ENCODE measurements at places on chromosomes 16 and 17.

DNA sequence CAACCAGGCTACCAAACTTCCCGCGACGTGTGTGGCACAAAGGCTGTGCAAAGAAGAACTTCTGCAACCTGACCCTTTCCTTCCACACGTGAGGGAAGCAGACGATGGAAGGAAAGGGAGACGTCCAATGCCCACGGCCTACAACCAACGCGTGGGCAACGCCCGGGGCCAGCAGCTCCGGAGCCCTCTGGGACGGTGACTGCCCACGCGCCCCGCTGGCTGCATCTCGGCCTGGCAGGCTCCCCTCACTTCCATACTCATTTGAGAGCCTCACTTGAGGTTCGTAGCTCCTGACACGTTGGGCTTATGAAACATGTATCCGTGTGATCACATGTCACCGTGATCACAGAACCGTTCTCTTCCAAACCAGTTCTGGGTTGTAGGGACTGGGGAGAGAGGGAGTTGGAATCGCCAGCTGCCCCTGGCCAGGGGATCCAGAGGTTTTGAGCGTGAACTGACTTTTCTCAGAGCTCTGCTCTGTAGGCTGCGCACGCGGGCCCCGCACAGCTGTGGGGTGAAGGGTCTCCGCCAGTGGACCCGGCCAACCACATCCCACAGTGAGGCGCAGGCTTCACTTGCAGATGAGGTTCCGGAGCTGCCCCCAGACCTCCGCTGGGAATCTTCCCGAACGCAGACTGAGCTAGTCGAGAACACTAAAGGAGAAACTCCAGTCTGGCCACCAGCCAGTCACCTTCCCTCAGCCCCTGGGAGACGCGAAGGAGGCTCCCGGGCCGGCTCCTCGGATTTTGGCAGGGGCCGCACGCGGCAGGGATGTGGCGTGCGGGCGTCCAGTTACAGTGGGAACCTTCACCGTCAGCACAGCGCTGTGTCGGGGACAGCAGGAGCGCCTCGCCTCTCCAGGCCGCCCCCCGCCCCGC, 1.0 kb downstream of the LMF1 start:
- DNase-seq: no peak

DNA sequence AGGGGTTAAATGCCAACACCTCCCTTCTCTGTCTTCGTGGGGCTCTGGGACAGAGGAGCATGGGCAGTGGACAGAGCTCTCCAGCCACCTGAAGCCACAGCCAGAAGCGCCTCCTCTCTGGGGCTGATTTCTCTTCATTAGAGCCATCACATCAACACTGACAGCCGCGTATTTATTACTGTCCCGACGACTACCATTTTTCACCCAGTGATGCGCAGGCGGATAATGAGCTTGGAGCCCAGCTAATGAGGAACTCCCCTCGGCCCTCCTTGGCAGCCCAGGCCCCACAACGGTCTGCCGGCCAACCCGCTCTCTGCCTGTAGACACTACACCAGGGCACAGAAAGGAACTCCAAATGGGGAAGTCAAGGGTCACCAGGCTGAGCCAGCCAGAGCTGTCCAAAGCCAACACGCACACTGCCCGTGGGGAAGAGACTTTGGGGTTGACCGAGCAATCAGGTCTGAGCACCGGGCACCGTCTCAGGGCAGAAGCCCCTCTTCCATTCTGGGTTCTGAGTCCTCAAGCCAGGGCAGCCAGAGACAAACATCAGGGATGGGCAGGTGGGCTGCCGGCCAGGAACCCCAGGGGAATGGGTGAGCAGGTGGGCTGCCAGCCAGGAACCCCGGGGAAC, 13.2 kb downstream of the SDK2 start:
- no peak for DNase-seq

- DNase-seq: no peak
These were observed 69.2 kb downstream of the SDR42E1 start for GRCh38 chr16:81942007-81942601.

DNA sequence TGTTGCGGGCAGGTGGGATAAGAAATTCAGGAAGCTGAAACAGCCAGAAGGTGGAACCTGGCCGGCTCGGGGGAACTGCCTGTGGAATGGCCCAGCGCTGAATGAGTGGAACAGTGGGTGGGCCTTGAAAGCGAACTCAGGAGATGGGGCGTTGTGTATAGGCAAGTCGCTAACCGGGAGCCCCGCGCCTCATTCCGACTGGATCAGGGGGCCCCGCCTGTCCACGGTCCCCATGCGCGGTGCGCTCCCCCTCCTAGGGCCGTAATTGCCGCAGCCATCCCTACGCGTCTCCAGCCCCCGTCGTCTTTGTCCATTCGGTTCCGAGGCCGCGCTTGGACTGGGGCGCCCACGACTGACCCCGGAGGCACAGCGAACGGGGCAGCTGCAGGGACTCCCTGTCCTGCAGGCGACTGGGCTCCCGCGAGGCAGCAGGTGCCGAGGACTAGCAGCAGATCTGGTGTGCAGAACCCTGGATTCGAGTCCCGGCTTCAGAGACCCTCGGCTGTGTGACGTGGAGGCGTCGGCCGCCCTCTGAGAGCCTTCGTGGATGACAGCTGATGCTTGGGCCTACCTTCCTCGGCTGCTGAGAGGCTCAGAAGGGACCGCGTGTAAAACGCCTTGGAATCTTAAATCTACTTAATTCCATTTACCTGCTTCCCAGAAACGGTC, 10.9 kb upstream of the CA4 start:
- no peak for DNase-seq

DNA sequence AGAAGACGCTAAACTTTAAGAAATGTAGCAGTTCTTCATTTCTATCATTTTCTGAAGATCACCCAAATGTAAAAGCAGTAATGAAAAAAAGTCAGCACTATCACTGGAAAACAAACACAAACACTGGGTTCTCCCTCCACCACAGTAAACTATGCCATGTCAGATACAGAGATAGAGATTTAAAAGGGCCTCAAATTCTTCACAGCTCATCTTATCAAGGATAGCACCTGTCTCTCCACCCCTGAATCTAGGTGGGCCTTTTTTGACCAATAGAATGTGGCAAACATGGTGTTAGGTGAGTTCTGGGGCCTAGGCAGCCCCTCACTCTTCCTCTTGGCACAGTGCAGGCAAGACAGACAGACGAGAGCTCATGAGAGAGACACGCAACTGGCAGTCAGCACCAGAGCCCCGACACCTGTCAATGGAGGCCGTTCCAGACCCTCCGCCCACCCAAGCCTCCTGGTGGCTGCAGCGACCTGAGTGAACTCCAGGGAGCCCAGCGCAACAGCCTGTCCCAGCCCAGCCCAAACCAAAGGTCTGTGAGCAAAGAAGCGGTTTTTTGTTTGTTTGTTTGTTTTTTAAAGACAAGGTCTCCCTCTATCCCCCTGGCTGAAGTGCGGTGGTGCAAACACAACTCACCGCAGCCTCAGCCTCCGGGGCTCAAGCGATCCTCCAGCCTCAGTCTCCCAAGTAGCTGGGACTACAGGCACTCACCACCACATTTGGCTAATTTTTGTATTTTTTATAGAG, 79.8 kb downstream of the TBC1D16 start:
- no peak for DNase-seq

GRCh38 chr16:24950275-24950674, 64.9 kb downstream of the ARHGAP17 start:
- DNase-seq: no peak

- no peak for DNase-seq
These were observed 20.1 kb downstream of the HSD17B2 start for GRCh38 chr16:82055117-82055516.

- DNase-seq: no peak
These were observed 217.8 kb upstream of the PMFBP1 start for GRCh38 chr16:72389791-72390190.

DNA sequence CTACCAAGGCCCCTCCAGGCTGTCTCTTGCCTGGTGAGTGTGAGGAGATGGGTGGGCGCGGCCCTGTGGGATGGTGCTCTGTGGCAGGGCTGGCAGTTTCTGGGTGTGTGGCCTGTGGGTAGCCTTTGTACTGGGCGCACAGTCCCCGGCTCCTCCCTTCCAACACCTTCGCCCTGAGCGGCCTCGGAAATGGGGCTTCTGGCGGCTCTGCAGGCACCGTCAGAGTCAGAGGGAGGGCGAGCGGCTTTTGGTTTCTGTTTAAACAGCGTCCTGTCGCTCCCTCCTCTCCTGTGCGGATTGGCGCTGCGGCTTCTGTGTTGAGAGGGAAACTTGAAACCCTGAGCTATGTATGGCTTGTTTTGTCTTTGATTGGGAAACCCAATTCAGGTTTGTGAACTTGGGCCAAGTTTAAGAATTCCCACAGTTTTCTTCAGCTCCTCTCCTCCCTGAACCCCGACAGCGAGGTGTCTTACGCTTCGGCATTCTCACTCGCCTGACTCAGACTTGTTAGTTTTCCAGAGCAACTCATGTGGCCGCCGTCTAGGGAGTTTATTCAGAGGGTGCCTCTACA, 8.3 kb upstream of the ZNF750 start:
- no peak for DNase-seq

- no peak for DNase-seq
These were observed 1253.7 kb upstream of the CDH8 start for GRCh38 chr16:63289834-63290460.

DNA sequence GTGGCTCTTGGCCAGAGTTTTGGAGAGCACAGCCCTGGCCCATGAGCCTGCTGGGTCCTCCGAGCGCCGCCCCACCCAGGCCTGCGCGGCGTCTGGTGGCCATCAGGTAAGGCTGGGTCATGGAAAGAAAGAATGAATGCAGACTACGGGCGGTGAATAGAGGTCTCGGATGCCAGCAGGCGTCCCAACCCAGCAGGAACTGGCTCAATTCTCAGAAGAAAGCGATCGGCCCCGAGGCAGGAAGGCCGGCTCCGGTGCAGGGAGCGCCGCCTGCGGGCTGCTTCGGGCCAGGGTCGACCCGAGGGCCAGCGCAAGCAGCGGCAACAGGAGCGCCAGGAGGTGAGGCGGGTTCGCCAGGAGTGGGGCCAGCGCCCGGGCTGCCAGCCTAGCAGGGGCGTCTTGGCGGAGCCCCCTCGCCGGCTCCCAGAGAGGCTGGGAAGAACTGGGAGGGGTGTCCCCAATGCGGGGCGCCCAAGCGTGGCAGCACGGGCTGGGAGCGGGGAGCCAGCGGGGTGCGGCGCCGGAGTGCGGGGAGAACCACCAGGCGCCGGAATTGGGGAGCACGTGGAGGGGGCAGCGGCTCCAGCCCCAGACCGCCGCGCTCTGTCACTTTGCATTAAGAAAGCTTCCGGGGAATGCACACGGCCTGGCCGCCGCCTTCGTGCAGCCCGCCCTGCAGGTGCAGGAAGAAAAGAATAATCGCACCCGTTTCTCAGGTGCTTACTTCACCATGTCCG, 7.1 kb upstream of the TMC5 start:
- DNase-seq: no peak

- DNase-seq: no peak
These were observed 193.3 kb downstream of the ZNF423 start for GRCh38 chr16:49662569-49662968.

- DNase-seq: no peak
These were observed 7.8 kb downstream of the ITGAX start for GRCh38 chr16:31362476-31363405.

DNA sequence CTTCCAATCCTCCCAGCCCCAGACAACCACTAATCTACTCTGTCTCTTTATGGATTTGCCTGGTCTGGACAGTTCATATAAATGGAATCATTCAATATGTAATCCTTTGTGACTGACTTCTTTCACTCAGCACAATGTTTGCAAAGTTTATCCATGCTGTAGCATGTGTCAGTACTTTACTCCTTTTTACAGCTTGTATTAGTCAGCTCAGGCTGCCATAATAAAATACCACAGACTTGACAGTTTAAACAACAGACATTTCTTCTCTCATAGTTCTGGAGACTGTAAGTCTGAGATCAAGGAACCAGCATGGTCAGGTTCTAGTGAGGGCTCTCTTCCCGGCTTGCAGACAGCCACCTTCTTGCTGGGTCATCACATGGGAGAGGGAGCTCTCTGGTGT, 41.3 kb downstream of the GPRC5B start:
- DNase-seq: no peak
